SK-N-DZ (cell line): ENCODE measurements at places on chromosomes 12 and 14.
A peak's percentile ranks its signal among the peaks of the same experiment; 100 is the strongest.

DNA sequence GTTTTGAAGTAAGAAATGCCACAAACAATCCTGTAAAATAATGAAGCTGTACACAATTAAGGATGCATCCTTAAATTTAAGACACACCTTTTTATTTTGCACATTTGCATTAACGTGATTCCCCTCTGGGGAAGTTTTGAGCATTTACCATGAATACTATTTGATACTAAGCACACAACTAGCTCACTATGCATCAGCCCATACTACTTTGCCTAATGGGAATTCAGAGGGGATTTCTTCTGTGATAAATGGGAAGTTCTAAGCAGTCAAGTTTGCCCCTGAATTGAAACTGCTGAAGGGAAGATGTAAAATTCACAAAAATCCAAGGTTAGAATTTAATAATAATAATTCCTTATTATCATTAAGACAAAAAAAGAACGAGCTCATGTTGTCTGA is 27.4 kb downstream of the SINHCAF start:
- DNase-seq = no peak

DNA sequence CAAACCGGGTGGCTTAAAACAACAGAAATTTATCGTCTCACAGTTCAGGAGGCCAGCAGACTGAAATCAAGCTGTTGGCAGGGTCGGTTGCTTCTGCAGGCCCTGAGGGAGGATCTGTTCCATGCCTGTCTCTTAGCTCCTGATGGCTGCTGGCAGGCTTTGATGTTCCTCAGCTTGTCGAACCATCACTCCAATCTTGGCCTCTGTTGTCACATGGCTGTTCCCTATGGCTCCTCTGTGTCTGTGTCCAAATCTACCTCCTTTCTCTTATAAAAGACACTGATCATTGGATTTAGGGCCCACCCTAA is 14.0 kb downstream of the NFATC4 start:
- no peak for DNase-seq

- DNase-seq = no peak
These were observed 21.0 kb downstream of the BTG1 start for GRCh38 chr12:92124689-92125029.

DNA sequence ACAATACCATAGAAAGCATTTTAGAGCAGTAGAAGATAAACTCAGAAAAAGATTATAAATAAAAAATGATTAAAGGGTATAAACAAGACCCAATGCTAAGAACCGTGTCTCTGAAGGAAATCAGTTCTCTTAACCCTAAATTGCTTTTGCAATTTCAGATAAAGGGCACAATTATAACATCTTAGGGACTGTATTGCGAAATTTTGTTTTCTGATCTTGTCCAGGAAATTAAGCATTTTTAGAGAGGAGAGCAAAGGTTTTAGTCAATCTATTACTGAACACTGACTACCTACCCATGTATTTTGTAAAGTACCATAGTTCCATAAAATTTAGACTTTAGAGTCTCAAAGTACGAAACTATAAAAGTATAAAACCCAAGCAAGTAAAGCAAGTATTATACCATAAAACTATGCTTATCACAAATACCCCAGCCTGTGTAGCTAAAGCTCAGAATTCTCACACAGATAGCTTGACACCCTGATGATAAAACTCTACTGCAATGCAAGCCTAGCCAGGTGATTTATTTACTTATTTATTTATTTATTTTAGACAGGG is 6.8 kb upstream of the CHPT1 start:
- no peak for DNase-seq

- DNase-seq = no peak
These were observed 5.1 kb upstream of the DLK1 start for GRCh38 chr14:100721568-100721967.

DNA sequence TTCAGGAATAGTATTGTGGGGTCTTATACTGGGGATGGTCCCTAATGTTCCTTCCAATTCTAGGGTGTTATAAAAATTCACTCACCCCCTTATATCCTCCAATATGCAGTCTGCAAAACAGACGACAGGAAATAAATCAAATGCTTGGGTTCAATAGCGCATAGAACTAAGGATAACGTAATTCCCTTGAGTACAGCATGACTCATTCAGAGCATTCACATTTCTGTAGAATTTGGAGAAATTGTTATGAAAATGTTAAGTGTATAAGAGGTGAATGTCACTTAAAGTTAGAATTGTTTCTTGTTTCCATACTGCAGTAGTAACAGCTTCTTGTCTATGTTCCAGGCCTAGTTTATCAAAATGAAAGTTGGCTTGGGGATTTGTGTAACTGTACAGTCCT is 271.4 kb downstream of the RPS29 start:
- no peak for DNase-seq

GRCh38 chr14:53606203-53606602 is 350.4 kb downstream of the BMP4 start:
- no peak for DNase-seq

GRCh38 chr14:54206516-54206915 is 190.3 kb upstream of the CDKN3 start:
- DNase-seq = no peak

- peak; percentile 32 for DNase-seq
These were observed 98.1 kb downstream of the DDHD1 start for GRCh38 chr14:53055003-53055402.
